ENCODE measurements at places on chromosomes 7 and 10. TPM values are rescaled to one million over a fixed set of nuclear protein-coding genes. Genes with fewer than 3 reads are reported as not detected.

The ADCYAP1R1 gene
- polyA plus RNA-seq = 0.64 TPM

GRCh38 chr10:4151466-4151865 lies 366.5 kb upstream of the KLF6 start:
- DNase-seq = no peak

DNA sequence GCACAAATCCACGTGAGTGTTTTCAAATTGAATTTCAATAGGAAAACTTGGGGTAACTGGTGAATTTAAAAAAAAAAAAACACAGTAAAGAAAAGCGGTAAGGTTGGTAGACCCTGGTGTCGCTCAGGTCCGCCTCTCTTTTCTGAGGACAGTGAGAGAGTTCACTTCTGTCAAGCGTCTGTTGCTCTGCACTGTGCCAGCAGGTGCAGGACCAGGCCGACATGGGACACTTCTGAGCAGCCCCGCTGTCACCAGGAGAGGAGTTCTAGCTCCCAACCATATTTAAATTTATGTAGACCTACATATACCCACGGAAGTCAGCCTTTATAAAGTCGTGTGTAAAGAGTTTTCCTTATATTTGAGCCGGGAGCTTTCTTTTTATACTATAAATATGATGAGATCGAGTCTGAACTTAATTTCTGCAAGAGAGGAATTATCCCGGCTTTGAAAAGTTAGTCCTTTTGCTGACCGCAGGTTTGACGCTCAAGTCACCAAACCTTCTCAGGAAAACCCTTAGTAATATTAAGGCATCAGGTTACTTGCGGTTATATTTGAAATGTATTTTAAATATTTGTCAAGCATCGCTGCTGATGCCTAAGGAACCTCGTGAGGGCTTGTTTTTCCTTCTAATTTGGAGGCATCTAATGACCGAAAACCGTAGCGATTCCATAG lies 531 bp downstream of the IKZF1 start:
- no peak for DNase-seq

The BLNK gene
- polyA plus RNA-seq = 59.3 TPM

- no peak for DNase-seq
These were observed 4.9 kb downstream of the CPN1 start for GRCh38 chr10:100076750-100077149.

DNA sequence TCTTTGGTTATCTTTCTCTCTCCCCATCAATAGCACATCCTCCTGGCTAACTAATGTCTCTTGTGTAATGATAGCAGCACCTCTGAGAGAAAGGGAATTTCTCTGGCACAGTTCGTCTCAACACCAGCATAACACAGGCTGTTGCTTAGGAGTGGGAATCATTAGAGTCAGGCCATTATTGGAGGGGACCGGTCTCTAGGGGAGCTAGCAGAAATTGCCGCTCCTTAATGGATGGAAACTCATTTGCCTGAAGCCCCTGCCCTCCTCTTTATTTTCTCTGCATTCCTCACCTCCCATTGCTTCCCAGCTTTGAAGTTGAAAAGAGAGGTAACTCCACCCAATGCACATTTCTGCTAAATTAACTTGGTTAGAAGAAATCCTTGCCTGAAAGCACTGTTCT lies 11.9 kb downstream of the LRRC4 start:
- DNase-seq = no peak

The TYW1B gene
- polyA plus RNA-seq = 2.9 TPM

DNA sequence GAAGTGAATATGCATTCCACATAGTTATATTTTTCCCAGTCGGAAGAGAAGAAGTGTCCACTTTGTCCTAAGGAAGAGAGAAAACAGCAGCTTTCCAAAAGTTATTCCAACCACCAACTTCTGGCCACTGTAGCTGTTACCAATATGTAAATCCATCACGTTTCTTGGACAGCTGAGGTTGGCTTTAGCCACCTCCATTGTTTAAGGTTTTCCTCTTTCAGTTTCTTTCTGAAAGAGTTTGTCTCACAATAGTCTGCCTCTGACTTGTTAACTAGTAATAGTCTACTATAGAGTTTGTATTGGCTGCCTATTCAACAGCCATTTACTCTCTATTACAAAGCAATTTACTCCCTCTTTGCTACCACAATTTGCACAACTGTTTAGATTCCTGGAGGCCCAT lies 457.6 kb upstream of the LRRN3 start:
- no peak for DNase-seq

The PNLIPRP3 gene
- not detected for polyA plus RNA-seq

DNA sequence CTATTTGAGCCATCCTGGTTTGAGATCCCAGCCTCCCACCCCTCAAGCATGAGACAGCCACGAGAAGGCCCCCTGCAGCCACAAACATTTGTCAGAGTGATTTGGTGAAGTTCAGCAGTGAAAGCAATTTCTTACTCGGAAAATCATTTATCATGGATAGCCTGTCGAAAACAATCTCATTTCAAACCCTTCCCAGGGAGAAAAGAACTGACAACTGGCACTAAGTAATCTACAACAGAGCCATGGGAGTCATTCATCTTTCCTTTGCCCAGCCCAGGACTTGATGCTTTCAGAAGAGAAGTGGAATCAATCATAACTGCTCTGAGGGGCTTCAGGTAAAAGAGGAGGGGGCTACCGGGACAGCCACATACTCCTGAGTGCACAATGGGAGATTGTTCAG lies 411.2 kb downstream of the KCNMA1 start:
- no peak for DNase-seq

DNA sequence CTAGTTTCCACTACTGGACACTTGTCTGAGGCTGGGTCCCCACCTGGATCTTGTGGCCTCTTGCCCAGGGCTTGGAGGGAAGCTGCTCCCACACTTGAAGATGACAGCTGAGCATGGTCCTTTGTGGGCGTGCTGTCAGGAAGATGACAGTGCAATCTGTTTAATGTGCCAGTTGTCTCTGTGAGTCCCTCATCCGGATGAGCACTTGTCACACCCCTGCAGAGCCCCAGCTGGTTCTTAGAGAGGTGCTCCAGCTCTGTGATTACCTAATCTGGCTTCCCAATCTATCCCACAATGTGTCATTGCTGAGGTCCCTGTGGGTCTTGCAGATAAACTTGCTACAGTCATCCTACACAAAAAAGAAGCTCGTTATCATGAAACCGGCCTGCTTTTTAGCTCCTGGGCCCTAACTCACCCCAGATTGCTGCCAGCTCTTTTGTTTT lies 34.8 kb upstream of the CCSER2 start:
- no peak for DNase-seq

The FAM25G gene
- polyA plus RNA-seq = not detected

The GSDME gene
- 15.3 TPM for polyA plus RNA-seq

DNA sequence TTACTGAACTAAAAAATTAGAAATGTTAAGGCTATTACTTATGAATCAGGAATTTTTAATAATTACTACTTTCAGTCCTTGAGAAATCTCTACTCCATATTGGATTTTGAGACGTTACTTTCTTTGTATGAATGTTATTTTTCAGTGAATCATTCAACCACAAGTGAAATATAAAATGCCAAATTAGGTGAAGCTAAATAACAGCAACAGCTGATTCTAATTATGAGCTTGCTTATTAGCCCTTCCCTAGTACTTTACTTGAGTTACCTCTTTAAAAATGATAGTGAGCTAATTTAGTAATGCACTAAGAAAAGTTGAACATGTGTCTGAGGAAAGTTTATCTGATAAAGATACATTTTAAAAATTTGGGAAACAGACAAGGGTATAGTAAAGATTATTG lies 51.4 kb downstream of the PCGF5 start:
- no peak for DNase-seq

GRCh38 chr10:132135053-132135872 lies 51.5 kb upstream of the DPYSL4 start:
- DNase-seq = no peak

DNA sequence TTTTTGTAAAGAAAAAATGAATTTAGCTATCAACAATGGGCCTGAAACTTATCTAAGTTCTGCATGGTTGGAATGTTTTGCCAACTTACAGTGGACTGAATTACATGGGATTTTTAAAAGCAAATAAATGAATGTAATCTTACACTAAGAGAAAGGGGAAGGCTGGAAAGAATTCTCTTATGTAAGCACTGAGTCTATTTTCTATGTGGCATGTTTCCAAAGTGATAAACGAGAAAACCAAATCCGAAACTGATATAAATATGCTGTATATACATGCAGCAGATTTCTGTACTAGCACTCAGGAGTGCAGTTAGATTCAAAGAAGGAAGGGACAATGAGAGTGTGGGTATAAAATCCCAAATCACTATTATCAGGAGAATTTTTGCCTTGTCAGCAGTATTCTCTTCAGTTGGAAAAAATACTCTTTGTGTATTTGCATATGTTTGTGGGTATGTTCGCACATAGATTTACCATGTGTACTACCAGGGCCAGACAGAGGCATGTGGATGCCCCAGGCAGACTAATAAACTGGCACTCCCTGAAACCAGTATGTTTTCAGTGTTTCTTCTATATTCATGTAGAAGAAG lies 334.3 kb upstream of the SEMA3D start:
- DNase-seq = no peak

- peak; percentile 63 for DNase-seq
These were observed 4.0 kb upstream of the SH3PXD2A start for GRCh38 chr10:103859161-103860086.

The SPDYE2 gene
- 3.4 TPM for polyA plus RNA-seq

GRCh38 chr7:141949021-141949420 lies 2.2 kb upstream of the CLEC5A start:
- DNase-seq = no peak

GRCh38 chr10:73054286-73054685 lies 42.4 kb downstream of the P4HA1 start:
- no peak for DNase-seq

- no peak for DNase-seq
These were observed 401.0 kb upstream of the NRP1 start for GRCh38 chr10:33735464-33735923.

GRCh38 chr10:21078410-21079329 lies 181.6 kb upstream of the NEBL start:
- DNase-seq = peak; percentile 62

DNA sequence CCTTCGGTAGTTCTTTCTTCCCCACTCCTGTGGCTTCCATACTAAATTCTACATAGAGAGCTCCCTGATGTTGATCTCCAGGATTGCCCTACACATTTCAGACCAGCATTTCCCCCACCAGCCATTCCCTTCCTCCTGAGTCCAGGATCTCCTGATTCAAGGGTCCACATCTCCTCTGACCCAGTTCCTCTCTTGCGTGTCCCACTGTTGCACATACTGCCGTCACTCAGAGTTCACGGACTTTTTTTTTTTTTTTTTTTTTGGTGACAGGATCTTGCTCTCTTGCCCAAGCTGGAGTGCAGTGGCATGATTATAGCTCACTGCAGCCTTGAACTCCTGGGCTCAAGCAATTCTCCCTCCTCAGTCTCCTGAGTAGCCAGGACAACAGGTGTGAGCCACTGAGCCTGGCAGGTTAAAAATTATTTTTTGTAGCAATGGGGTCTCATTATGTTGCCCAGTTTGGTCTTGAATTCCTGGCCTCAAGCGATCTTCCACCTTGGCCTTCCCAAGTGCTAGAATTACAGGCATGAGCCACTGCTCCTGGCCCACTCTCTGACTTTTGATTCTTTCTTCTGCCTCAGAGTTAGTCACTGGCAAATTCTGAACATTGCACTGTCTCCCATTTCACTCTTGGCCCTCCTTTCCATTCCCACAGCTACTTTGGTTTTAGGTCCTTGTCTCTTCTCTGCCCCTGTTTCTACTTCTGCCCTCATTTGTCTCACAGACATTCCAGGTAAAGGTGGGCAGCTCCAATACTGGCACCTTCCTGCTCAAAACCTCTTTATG lies 29.6 kb upstream of the ZRANB1 start:
- no peak for DNase-seq

DNA sequence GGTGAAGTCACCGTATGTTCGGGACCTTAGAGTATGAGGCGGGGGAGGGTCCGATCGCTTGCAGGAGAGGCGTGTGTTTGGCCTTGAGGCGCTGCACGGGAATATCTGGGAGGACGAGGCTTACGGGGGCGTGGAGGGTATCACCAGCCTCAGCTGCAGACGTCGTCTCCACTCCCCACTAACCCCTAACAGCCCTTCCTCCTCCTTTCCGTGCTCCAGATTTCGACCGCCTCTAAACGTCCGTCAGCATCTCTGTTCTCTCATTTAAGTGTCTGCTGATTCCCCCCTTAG lies 23.5 kb upstream of the ZNF12 start:
- DNase-seq = no peak

GRCh38 chr10:103666762-103667150 lies 173.3 kb downstream of the NEURL1 start:
- no peak for DNase-seq

DNA sequence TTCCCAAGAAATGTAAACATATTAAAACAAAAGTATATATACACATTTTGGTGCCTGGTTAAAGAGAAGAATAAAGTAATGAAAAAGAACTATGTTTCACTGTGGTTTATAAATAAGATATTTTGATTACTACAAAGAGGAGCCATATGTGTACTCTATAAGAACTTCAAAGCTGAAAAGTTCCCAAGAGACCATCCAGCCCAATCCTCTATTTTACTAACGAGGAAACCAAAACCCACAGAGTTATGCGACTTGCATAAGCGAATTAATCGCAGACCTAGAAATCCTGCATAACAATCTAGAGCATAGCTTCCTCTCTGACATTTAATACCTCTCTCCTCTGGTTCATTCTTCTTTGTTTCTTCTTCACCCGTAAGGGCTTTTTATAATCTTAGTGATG lies 937.1 kb downstream of the CNTNAP2 start:
- no peak for DNase-seq

DNA sequence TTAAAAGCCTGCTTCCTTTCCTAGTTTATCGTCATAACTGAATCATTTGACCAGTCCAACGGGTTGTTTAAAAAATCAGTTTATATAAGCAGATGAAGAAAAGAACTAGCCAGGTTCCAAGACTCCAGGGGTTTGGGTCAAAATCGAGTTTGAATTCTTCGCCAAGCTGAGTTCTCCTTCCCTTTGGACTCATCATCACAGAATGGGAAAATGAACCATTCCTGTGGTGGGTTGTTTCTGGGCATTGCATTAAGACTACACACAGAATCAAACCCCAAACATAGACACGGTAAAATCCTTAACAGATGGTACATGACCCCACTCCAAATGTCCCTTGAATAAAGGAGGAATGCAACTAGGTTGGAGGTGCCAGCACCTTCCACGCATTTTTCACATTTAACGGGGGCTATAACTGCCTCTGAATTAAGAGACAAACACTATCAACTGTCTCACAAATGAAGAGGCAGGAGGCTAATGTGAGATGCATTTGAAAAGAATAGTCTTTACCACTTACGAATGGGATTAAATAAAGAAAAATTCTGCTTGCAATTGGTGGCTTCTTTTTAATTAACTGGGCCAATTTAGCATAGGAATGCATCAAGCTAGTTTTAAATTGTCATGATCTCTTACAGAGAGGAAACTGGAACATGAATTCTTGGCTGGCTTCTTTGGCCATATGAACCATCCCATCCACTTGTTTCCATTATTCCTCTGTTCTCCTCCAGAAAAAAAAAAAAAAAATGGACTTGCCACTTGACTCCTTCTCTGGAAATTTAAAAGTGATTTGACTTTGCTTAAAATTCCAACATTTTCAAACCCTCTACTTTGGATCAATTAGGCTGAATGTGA lies 61.1 kb downstream of the CHST15 start:
- DNase-seq = no peak

DNA sequence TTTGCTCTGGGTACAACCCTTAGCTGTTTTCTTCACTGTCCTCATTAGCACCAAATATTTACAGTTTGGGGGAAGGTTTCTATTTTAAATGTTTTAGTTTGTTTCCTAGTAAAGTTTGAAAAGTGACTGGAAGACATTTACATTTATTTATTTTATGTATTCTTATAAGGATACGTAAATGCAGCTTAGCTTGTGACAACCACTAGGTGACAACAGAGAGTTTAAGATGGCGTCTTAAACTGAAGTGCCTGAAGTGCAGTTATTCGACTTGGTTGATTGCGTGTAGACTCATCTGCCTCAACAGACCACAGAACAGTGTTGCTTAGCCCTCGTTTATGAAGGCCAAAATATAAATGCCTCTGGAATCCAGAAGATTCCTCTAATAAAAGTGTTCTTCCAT lies 378.2 kb upstream of the MYO3A start:
- DNase-seq = no peak

All from right renal pelvis (tissue), 4 donors.